ENCODE measurements at places on chromosomes 6 and 20.

- DNase-seq = no peak
Observed at GRCh38 chr6:17633465-17634188, 33.5 kb downstream of the FAM8A1 start.

GRCh38 chr6:157585274-157586087, 204.5 kb downstream of the ZDHHC14 start:
- DNase-seq = no peak

GRCh38 chr6:130098317-130098716, 79.9 kb downstream of the L3MBTL3 start:
- no peak for DNase-seq

GRCh38 chr20:40967700-40968099, 60.9 kb upstream of the TOP1 start:
- no peak for DNase-seq

- DNase-seq = no peak
Observed at GRCh38 chr20:4113615-4114603, 98.6 kb upstream of the RNF24 start.

DNA sequence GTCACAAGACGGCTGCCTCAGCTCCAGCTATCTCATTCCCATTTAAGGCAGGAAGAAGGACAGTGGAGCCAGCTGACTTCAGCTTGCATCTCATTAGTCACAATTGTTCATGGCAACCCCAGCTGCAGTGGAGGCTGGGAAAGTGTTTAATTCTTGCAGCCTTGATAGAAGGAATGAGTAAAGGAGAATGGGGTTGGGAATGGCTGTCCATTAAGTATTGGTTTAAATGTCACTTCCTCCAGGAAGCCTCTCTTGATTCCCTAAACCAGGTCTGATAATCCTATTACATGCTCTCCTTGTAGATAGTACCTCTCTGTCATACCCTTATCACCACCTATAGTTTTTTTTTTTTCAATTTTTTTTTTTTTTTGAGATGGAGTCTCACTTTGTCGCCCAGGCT, 166.4 kb downstream of the TFAP2C start:
- no peak for DNase-seq

GRCh38 chr20:63380346-63380870, 19.3 kb upstream of the CHRNA4 start:
- DNase-seq = no peak

DNA sequence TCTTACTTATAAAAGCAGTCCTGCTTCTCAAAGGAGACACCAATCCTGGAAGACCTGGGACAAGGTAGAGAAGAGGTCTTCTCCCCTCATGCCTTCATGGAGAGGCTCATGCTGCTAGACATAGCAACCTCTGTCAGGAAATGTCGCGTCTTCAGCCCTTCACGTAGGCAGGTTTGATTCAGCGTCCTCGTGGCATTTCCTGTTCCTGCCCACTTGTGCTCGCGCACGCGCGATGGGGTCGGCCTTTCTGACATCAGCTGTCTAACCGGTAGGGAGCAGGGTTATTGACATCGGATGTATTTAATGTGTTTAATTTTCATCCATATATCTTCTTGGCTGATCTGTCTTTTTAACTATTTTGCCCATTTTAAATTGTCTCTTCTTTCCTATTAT, 292.4 kb downstream of the THBS2 start:
- DNase-seq = no peak

GRCh38 chr6:87334683-87335082, 5.6 kb upstream of the GJB7 start:
- DNase-seq = no peak

DNA sequence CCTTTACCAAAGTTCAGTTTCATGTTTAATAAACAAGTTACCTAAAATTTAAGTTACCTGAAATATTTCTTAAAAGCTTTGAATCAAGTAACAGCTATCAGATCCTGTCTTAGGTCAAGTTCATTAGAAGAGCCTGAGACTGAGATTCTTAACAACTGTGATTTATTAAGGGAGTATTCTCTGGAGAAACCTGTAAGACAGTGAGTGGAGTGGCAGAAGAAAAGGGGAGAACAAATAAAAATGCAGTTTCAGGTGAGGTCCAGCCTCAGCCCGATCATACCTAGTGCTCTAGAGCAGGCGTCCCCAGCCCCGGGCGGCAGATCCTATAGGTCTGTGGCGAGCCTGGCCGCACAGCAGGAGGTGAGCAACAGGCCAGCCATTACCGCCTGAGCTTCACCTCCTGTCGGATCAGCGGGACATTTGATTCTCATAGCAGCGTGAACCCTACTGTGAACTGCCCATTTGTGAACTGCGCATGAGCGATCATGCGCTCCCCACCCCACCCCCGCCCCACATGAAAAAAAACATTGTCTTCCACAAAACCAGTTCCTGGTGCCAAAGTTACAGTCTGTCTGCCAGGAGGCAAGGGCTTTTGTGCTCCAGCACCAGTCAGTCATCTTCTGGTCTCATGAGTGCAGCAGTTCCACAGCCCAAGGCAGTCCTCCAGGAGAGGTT, 59.2 kb upstream of the ADGRB3 start:
- no peak for DNase-seq

DNA sequence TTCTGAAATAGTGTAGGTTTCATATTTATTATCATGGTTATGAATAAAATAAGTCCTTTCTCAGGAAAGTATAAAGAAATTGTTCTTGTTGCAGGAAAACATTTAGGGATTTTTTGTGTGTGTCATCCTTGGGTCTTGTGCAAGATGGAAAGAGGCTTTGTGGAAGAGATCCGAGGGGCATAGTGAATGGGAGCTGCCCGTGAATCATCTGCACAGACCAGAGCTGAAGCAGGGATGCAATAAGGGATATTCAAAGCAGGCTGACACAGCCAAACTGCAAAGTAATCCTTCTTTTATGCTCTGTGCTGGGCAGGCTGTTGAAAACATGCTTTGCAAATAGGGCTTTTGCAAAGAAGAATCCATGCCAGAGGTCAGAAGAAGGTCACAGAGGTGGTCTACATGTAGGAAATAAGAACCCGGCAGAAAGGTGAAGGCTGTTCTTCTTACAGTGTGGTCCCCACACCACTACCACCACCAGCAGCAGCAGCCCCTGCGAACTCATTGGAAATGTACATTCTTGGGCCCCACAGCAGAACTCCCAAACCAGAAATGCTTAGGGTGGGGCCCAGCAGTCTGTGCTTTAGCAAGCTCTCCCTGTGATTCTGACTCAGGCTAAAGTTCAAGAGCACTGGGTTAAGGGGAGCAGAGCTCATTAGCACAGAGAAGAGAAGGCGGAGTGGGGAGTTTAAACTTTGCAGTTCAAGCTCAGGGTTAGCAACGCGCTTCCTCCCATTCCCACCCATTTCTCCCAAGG, 237.6 kb downstream of the QKI start:
- no peak for DNase-seq

GRCh38 chr20:50230871-50231560, 40.4 kb downstream of the CEBPB start:
- no peak for DNase-seq
